Aorta (tissue), 5 donors: ENCODE measurements at places on chromosomes 7 and 10.

- no peak for DNase-seq
Observed at GRCh38 chr7:97155897-97156418, 38.5 kb downstream of the SDHAF3 start.

GRCh38 chr10:99364125-99364524 lies 35.0 kb downstream of the CNNM1 start:
- no peak for DNase-seq

DNA sequence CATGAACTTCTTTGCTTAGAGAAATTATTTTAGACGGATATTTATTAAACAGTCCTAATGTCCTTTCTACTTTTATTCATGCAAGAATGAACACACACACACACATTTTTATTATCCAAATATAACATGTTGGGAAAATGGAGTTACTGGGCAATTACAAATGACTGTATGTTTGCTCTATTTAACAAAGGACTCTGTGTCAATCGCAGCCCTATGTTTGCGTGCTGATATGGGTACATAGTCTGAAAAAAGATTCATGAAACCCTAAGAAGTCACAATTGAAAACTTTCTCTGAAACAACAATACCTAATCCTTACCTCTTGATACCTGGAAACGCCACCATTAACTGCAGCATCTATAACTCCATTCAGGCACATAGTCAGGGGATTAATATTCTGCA lies 184.7 kb upstream of the IMMP2L start:
- DNase-seq: no peak

DNA sequence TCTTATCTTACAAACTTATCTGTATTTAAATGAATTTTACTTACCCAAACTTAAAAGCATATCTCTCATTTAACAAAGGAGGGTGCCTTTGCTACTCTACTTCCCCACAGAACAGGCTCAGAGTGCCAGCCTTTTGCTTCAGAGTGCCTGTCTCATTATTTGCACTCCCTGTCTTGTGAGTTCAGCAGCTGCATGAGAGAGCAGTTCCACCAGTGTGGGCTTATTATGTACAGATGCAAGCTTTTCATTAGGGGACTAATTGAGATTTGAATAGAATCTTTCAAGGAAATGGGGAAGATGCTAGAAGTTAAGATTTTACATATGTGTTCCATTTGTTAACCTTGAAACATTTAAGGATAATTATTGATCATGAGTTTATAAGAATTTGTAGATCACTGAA lies 310.2 kb upstream of the LRRN3 start:
- DNase-seq: no peak

- no peak for DNase-seq
Observed at GRCh38 chr7:36346260-36346831, 43.3 kb upstream of the ANLN start.

- peak; percentile 74 for DNase-seq
Observed at GRCh38 chr10:125773687-125774543, 1.7 kb downstream of the MMP21 start.

GRCh38 chr7:37832194-37832593 lies 16.2 kb upstream of the NME8 start:
- peak; percentile 78 for DNase-seq

GRCh38 chr10:30368065-30368718 lies 19.1 kb upstream of the MTPAP start:
- no peak for DNase-seq

DNA sequence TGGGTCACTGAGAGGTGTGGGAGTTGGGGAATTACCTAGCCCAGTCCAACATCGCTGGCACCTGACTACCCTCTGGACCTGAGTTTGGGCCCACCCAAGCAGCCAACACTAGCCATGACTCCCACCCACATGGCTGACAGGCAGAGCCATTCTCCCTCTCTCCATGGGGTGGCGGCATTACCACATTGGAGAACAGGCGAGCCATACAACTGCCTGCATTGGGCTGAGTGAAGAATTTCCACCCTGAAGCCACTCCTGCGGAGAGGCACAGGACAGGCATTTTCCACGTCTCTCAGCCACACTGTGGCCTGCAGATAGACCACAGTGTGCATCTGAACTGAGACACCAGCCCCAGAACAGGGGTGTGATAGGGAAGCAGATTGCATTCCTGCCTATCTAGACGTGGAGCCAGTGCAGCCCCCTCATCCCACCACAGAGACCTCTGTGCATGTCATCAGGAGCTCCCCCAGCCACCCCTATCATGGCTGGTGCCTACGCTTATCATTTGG lies 58.2 kb upstream of the ANTXRL start:
- peak; percentile 76 for DNase-seq

DNA sequence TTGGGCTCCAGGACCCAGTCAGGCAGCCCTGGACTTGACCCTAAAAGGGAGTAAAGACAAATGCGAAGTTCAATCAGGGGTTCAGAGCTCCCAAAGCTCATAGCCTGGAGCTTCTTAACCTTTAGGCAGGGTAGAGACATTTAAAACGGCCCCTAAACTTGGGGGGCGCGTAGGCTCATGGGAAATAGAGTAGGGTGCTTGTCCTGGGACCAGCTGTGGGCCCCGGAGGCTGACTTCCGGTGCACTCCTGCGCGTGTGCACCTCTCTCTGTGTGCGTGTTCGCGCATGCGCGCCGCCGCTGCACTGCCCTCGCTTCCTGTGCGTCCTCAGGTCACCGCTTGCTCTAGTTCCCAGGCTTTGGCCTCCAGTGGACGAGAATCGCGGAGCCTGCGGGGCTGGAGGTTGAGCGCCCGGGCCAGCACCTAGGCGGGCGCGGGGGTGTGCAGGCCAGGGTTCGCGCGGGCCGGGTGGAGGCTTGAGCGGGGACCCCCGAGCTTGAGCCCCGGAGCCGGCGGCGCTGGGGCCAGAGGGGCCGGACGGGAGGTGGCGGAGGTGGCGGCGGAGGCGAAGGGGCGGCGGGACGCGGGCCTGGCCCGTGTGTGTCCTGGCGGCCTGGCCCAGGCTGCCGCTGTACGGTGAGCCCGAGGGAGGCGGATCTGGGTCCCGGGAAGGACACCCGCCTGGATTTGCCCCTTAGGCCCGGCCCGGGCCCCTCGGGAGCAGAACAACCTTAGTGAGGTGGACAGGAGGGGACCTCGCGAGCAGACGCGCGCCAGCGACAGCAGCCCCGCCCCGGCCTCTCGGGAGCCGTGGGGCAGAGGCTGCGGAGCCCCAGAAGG lies at the start of gene RBAK:
Gene RBAK (plus strand): TSS at position 303 of the 839 bp plus-strand sequence. CDS start 2,217 bp downstream, outside the sequence.
- DNase-seq: peak; percentile 98

- DNase-seq: no peak
Observed at GRCh38 chr10:3495281-3495680, 289.7 kb downstream of the KLF6 start.

GRCh38 chr7:155254018-155254417 lies 43.7 kb upstream of the INSIG1 start:
- DNase-seq: no peak

- no peak for DNase-seq
Observed at GRCh38 chr7:33433357-33433756, 304.0 kb downstream of the BBS9 start.

DNA sequence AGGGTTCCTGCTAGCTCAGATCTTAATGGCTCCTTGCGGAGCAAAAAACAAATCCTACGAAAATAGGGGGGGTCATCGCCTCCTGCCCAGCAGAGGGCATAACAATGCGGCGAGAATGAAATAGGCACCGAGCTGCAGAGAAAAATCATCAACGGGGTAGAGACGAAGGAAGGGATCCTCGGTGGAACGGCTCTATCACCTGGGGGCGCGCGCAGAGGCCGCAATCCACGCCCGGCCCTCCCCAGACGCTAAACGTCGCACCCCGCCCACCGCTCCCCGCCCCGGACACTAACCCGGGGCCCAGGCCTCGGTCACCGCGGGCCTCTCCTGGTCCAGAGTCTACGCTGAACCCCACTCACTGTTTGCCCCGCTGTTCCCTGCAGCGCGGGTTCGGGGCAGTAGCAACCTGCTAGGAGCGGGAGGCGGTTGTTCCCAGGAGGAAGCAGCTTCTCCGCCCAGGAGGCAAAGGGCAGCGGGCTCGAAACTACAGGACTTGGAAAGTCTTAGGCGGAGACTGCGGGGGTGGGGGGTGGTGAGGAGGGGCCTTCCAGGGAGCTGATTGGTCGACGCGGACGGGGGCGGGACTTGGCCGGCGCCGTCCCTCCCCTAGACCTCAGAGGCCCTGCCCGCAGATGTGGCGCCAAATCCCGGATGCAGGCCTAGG lies at the start of gene TCAF1:
Gene TCAF1 (minus strand): TSS at position 509 of the 664 bp plus-strand sequence. CDS start 25,568 bp downstream, outside the sequence.
- DNase-seq: peak; percentile 98

DNA sequence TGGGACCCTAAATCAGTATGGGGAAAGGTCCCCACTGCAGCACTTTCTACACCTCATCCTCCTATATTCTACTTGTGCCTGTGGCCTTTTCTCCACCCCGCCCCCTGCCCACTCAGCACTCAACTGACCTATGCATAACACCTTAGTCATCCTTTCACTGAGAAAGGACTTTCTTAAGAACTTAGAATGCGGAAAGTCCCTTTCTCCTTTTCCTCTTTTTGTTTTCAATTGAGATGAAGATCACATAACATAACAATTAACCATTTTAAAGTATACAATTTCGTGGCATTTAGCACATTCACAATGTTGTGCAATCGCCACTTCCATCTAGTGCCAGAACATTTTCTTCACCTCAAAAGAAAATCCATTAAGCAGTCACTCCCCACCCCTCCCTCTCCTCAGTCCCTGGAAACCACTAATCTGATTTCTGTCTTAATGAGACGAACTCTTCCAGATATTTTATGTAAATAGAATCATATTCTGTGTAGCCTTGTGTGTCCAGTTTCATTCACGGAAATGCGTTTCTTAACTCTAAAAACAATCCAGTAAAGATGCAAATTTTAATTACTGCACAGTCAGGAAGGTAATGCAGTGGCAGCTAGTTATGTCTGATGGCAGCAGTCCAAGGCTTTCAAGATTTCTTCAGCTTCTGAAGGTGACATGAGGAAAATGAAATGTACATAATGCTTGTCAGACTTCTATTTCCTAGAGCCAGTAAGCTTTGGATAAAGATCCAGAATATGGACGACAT lies 41.7 kb downstream of the FAS start:
- no peak for DNase-seq

DNA sequence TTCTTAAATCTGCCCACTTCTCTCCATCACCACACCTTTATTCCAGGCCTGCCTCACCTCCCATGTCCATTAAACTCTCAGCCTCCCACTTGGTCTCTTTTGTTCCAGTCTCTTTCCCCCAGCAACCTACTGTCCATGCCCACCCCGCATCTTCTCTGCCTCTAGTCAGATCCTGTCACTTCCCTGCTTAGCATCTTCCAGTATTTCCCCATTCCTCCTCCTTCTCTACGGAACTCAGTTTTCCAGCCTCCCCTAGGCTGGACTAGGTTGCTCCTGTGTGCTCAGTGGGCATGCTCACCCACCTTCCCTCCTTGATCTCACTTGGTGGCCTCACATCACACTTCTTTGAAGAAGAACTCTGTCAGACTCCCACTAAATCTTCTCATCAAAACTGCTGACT lies 179.8 kb downstream of the BAMBI start:
- no peak for DNase-seq

GRCh38 chr10:77593771-77594470 lies 43.7 kb downstream of the KCNMA1 start:
- DNase-seq: no peak

- no peak for DNase-seq
Observed at GRCh38 chr10:117554241-117554814, 11.8 kb downstream of the EMX2 start.

DNA sequence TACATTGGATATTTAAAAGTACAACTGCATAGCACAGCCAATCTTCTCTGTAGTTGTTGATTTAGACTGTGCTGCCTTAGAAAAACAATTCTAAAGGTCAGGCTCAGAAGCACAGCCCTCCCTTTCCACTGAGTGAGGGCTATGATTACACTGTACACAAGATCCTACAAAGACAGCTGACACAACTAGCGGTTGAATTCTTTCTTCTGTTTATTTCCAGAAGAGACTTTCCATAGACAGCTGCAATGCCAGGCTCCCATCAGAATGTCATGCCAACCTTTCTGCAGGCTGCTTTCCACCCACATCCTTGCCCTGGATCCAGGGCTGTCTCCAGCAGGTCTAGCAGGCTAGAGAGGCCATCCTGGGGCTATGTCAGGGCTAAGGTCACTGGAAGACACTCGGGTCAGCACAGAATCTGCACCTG lies 39.3 kb downstream of the FAM13C start:
- no peak for DNase-seq

GRCh38 chr10:83536426-83536825 lies 602.9 kb upstream of the GHITM start:
- no peak for DNase-seq

GRCh38 chr7:107622429-107622828 lies 38.2 kb upstream of the SLC26A4 start:
- no peak for DNase-seq

GRCh38 chr7:72538856-72539255 lies 126.7 kb upstream of the CALN1 start:
- no peak for DNase-seq

GRCh38 chr10:110226926-110227641 lies 19.7 kb downstream of the MXI1 start:
- peak; percentile 83 for DNase-seq

DNA sequence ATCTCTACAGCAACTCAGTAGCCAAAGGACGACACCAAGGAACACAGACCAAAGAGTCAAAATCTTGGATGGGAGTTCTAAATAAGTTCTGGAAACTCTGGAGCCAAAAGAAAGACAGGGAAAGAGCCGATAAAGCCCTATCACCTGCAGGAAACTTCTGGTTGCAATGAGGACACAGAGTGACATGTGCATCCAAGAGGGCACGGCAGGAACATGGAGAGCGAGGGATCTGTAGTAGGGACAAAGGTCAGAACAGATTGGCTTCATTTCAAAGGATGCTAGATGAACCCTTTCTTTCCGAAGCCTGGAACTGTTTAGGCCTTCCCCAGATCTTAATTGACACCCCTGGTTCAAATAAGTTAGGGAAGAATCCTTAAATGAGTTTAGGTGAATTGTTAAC lies 39.5 kb downstream of the CACNA2D1 start:
- DNase-seq: no peak

DNA sequence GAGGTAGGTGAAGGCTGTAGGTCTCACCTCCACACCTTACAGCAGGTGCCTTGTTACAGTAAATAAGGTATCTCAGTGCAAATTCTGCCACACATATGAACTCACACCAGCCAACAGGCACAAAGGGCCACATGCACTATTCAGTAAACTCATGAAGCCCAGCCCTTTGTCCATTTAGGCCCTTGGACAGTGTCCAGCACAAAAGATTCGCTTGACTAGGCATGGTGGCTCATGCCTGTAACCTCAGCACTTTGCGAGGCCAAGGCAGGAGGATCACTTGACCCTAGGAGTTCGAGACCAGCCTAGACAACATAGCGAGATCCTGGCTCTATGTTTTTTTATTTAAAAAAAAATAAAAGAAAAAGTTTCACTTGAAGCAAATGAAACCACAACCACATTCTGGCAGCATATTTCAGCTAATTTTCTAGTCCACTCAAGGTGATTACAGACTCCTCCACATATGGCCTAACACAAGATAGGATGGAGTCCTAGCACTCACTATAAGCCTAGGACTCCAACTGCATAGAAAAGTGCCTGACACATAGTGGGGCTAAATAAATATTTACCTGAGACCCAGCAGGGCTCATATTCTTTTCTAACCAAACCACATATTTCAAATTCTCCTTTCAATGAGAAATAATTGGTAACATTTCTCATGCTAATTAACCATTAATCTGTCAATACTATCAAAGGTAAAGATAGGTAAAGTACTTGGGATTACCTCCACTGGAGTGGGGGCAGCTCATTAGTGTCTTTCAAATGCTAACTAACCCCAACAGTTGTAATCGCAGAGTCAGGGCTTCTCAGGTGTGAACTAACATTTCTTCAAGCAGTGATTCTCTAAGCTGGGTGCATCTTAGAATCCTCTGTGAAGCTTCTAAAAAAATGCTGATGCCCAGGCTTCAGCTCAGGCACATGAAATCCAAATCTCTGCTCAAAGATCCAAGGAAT lies 4.5 kb upstream of the ANKRD1 start:
- no peak for DNase-seq
